ENCODE measurements at places on chromosomes 5 and 9.
A peak's percentile ranks its signal among the peaks of the same experiment; 100 is the strongest.

DNA sequence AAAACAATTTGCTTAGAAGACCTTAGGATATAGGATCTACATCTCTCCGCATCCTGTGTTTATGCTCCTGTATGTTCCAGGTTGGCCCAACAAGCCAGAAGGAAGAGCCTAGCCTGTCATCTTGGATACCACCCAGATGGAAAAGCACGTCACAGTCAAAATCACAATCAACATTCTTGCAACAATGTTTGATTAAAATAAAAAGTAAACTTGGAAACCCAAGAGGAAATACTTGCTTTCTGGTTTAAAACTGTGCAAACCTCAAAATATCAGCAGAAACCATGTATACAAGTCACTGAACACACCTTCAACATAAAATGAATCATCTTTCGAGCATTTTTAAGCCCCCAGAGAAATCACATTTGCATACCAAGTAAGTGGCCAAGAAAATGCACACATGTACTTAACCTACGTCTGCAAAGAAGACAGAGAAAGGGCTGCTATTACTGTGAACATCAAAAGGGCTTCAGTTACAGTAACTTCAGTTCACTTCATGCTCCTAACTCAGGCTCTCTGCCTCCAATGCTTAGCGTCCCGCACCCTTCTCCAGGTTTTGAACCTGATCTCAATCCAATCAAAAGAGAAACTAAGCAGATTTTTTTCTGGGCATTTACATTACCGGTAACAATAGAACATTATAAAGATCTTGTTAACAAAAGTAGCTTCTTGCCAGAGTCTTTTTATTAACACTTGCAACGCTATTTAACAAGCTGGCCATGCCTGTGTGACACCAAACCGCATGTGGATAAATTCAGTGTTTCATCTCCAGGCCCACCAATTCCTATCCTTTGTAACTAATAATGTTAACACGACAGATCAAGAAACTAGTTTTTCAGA lies 1.3 kb downstream of the ENC1 start:
- peak; percentile 35 for DNase-seq

- no peak for DNase-seq
Measured at GRCh38 chr5:113807427-113807991, 294.0 kb downstream of the YTHDC2 start.

- no peak for DNase-seq
Measured at GRCh38 chr5:131505237-131505908, 129.7 kb downstream of the RAPGEF6 start.

GRCh38 chr9:5450359-5451091 lies at the start of gene CD274:
CD274 (plus strand) TSS chr9:5450542; CDS start chr9:5456114, 5,572 bp downstream.
- no peak for DNase-seq

DNA sequence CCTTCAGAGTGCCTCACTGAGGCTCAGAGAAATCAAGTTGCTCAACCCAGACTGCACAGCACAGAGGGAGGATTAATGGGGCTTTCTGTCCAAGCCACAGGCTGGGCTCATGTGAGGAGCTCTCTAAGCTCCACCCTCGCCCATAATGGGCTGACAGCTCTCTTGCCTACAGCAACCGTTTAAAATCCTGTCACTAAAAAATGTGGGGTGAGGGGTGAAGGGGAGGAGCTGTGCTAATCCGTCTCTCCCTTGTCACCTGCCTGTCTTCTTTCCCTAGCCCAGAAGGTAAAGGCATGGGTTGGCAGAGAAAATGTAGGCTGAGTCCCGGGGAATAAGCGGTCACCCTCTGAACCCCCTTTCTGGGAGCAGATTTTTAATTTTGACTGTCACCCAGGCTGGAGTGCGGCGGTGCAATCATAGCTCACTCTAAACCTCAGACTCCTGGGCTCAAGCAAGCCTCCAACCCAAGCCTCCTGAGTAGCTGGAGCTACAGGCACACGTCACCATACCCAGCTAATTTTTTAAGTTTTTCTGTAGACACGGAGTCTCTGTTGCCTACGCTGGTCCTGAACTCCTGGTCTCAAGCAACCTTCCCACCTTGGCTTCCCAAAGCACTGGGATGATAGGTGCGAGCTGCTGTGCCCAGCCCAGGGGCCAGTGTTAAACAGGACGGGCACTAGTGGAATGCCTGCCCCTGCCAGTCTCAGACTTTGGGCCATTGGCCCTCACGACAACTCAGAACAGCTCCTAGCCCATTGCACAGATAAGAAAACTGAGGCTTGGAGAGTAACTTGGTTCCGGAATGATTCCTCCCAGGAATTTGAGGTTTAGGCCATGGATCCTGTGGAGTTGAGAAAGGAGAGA lies 89.5 kb downstream of the LMX1B start:
- no peak for DNase-seq

DNA sequence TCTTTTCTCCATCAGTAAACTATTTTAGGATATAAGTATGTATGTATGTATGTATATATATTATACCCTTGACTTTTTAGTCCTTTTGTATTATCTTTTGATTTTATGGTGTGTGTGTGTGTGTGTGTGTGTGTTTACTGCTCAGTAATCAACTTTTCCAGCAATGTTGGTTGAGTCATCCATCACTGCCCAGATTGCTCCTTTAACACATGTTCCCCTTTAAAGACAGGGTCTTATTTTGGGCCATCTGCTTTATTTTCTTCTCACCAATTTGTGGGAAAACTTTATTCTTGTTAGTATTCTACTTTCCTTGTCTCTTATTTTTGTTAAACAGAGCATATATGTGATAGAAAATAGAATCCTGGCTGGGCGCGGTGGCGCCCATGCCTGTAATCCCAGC lies 28.1 kb downstream of the ANKRD33B start:
- no peak for DNase-seq

DNA sequence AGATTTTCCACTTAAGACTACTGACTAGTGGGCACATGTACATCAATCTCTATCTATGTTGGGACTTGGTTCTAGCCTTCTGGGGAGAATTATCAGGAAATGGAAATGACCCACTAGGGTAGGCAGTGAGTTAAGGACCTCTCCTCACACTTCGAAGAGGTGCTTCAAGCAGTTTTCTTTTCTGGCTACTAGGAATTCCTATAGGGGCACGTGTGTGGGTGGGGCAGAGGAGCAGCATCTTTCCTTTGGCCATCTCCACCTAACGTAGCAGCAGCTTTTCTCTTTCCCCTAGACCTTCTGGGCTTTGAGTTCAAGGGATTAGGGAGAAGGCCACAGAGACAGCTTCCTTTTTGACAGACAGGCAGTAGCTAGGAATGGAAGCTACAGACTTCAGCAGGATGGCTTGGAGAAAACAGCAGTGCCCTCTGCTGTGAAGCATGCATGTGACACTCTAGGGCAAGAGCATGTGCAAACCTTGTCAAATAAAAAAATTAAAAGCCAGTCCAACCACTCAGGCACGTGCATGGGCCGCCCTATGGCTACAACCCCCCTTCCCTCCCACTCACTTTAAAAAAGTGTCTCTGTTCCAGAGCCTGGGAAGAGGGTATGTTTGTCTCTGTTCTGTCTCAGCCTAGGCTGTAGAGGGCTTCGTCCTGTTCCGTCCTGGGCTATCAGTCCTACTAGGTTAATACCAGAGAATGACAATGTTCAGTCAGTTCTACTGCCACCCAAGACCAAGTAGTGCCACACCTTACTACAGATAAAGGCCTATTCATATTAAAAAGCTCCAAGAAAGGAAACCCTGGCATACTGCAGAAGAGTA lies 8.7 kb upstream of the GFRA3 start:
- DNase-seq, result peak; percentile 13

- DNase-seq, result no peak
Measured at GRCh38 chr5:149358868-149359495, 1.1 kb downstream of the PCYOX1L start.

DNA sequence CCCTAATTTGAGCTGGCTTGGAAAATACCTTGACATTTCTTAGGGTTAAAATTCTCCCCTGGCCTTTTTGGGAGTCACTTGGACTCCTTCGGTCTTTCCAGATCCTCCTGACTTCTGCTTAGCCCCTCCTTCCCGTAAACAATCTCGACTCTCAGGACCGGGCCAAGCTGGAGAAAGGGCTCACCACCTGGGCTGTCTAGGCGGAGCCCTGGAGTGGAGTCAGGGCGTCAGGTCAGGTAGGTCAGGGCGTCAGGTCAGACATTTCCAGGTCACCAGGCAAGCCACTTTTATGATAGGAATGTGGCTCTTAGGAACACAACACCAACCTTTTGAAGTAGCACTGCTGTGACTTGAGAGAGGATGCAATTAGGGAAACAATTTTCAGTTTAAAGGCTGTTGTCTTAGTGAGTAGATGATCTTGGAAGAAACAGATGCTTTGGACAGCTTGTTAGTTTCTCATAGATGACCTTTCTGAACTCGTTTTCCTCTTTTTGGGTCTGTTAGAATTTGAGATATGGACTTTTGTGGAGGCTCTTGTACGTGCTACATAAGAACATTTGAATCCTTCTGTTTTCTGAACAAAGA lies 12.8 kb downstream of the OSTF1 start:
- no peak for DNase-seq

- DNase-seq, result no peak
Measured at GRCh38 chr5:66796305-66797292, 200.4 kb downstream of the MAST4 start.

DNA sequence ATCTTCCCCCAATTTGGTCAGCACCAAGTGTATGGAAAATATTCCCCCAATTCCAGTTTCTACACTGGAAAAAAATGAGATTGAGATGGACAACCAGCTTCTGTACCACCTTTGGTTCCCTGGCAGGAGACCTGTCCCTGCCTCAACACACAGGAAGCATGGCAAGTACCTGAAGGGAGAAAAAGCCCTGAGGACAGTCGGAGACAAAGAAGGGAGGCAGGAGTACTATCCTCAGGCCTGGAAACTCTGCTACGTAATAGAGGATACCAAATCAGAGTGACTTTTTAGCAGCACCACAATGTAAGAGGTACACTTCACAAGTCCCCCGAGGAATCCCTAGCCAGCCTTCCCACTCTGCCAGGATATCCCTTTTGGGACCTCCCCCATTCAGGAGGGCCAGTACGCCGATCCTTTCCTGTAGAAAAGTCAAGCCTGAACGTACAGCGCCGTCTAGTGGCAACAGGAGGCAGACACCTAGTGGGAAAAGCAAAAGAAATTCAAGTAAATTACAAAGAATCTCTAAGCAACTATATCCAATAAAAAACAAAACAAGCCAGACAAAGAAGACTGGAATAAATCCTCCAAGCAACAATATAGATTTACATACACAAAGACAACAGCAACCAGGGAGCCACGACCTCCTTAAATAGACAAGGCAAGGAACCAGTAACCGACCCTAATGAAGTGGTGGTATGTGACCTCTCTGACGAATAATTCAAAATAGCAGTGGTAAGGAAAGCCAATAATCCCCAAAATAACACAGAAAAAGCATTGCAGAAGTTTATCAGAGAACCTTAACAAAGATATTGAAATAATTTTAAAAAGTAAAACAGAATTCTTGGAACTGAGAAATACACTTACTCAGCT lies 63.3 kb upstream of the SLCO6A1 start:
- no peak for DNase-seq

DNA sequence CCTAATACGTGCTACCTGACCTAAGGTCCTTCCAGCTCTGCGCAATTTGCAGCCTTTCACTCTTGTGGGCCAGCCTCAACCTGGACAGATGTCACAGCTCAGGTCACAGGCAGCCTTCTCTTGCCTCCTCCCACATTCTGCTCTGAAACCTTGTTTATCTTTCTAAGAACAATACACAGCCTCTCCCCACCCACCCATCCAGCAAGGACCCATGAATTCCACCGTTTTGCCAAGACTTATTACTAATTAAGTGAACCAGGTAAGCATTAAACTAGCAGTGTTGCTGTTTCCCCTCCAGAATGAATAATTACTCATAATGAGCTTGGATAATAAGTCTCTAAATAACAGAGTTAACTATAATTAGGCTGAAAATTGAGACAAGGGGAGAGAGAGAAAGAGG lies 11.0 kb downstream of the FABP6 start:
- no peak for DNase-seq

DNA sequence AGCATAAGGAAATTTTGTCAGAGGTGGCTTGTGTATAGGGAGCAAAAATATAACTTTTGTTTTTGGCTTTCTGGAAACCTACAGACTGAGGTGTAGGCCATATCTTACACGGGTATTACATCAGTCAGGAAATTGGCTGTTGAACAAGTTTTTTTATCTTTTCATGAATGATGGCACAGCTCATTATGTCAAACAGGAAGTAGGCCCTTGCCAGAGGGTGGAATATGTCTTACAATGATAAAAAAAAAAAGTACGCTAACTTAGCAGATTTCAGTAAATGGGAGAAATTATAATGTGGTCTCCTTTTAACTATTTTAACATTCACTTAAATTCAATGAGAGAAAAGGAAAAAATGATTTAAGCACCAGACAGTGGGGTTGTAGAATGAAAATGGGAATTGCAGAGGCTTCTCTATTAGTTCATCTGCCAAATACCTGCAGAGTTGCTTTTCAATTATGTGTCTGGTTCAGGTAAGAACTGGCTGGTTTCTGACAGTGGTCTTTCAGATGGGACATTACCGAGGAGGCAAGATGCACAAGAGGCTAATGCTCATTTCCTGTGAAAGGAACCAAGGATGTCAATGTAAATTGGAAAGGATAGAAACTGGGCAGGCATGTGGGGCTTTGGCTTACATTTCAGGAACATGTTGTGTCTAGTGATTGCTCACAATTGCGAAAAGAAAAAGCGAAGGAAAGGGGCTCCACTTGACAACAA lies 169.9 kb downstream of the NNT start:
- DNase-seq, result no peak

- no peak for DNase-seq
Measured at GRCh38 chr5:135974021-135974600, 19.3 kb upstream of the LECT2 start.

DNA sequence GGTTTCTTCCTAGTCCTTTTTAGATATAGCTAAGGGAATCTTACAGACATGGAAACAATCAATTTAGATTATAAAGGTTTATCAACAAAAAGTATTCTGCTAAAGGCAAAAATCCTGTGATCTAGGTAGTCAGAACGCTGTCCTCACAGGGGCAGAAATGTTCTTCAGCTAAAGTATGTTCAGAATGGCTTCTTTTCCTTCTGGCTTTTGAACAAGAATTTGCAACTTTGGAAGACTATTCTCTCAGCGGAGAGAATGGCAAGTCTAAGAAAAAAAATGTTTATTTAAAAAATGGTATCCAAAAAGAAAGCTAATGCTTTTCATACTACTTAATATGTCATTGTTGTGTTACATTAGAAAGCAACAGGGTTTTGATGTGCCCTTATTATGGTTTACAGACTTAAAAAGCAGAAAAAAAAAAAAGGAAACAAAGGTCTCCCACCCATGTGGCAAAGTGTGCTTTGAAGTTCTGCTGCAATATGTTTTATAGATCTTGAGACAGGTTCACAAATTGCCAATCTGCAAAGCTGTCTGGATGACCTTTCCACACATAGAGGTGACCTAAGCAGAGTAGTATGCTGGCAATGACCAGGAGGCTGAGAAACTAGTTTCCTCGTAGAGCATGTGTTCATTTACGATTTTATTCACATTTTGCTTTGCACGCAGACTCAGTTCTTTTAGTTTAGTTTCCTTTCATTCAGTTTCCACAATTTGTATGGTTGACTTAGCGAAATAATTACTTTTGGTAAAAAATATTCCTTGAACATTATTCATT lies 45.1 kb upstream of the PJA2 start:
- no peak for DNase-seq

GRCh38 chr9:14018081-14018480 lies 295.9 kb downstream of the NFIB start:
- DNase-seq, result no peak

- no peak for DNase-seq
Measured at GRCh38 chr9:78745331-78745730, 448.4 kb downstream of the PSAT1 start.

All from Panc1 (cell line).